Stimulated activated CD8-positive, alpha-beta memory T cell treated with anti-CD3 and anti-CD28 coated beads, Interleukin-15, amount 100 ng/mL, for 48 hours (primary cell): ENCODE measurements at places on chromosomes 7 and 10.

DNA sequence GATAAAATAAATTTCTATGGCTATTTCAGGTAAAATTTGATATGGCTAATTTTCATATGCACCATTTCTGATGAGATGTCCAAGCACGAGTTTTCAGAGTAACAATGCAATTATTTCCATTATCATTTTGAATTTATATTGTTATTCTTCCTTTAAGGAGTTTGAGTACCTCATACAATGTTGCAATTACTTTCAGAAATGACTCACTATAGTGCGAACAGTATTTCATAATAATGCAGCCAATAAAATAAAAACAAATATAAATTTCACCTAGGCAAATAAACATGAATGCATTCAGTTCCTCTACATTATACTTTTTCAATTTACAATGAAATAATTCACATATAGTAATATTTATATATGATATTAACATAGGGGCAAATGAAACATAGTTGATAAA, 78.8 kb upstream of the LRRN3 start:
- no peak for DNase-seq

DNA sequence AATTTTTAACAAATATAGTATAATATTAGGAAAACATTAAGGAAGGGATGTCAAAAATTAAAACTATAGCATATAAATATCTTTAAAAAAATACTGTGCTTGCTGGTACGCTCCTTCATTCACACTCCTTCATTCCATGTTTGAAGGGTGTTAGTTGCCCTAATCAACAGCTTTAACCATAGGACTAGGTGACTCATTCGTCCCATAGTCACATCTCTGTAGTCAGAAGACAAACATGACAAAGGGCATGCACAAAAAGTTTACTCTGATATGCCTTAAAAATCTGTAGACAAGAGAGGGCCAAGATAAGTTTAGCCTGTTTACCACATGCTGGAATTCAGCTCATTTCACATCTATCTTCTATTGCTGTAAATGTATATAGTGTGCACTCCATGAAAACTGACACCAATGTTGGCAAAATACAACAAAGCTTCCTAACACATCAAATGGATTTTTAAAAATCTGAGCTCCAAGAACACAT, 646 bp downstream of the FAM13C start:
- DNase-seq = no peak

- DNase-seq = no peak
Measured at GRCh38 chr10:124562425-124563060, 100.9 kb downstream of the LHPP start.

DNA sequence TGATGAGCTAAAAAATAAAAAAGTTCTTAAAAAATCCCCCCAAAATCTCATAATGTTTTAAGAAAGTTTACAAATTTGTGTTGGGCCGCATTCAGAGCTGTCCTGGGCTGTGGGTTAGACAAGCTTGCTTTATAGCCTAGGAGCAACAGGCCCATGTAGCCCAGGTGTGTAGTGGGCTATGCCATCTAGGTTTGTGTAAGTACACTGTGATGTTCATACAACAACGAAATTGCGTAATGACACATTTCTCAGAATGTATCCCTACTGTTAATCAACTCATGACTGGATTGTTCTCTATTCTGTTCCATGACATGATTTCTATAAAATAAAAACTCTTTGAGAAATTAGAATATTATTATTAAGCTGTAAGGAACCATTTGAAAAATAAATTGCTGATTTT, 13.0 kb downstream of the MIOS start:
- DNase-seq = no peak

- DNase-seq = no peak
Measured at GRCh38 chr7:101575168-101575567, 53.9 kb downstream of the MYL10 start.

DNA sequence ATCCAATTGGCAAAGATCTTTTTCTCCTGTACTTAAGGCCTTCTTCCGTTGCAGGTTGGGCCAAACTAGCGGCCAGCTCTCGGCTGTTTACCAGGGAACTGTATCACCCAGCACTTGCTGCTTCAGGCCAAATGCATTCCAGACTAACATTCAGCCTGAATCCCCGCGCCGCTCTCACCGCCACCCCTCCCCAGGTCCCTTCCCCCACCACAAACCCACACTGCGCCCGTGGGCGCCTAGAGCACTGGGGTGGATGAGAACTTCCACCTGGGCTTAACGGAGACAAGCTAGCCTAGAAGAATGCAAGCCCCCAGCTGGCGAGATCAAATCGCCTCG, 676 bp downstream of the TCAF1 start:
- no peak for DNase-seq

- DNase-seq = no peak
Measured at GRCh38 chr10:4043897-4044665, 259.1 kb upstream of the KLF6 start.

GRCh38 chr10:79128923-79129305, 60.1 kb downstream of the ZMIZ1 start:
- DNase-seq = no peak

GRCh38 chr7:88092676-88092999, 127.2 kb downstream of the SRI start:
- no peak for DNase-seq

DNA sequence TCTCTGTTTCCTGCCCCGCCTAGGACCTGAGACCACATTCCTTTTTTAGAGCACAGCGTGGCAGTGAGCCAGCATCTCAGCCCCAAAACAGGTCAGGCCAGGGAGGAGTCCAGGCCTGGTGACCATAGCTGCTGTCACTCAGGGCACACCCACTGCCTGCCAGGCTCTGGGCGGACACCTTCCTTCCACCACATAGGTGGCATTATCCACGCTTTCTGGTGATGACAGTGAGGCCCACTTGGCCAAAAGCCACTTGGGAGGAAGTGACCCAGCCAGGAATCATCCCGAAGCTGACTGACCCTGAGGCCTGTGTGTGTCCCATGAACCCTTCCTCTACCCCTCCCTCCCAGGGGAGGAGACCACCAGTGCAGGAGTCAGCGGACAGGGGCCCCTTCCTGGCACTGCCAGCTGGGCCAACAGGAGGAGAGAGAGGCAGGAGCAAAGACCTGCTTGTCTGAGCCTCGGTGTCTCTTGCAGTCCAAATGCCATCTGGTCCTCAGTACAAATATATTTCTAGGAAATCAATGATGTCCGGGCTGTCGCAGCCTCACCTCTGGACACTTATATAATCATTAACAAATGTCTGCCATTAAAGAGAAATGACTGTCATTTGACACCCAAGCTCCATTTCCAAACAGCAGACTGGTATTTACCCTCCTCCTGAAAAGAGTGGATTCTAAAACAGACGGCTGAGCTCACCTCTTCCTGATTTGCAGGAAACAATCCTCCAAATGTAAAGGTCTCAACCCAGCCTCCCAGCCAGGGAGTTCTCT, 63.0 kb downstream of the ABRAXAS2 start:
- DNase-seq = no peak

GRCh38 chr7:103613655-103614642, 167.9 kb upstream of the SLC26A5 start:
- no peak for DNase-seq

GRCh38 chr7:81370822-81371221, 399.0 kb downstream of the HGF start:
- no peak for DNase-seq

GRCh38 chr10:67780759-67781538, 57.0 kb downstream of the DNAJC12 start:
- no peak for DNase-seq

DNA sequence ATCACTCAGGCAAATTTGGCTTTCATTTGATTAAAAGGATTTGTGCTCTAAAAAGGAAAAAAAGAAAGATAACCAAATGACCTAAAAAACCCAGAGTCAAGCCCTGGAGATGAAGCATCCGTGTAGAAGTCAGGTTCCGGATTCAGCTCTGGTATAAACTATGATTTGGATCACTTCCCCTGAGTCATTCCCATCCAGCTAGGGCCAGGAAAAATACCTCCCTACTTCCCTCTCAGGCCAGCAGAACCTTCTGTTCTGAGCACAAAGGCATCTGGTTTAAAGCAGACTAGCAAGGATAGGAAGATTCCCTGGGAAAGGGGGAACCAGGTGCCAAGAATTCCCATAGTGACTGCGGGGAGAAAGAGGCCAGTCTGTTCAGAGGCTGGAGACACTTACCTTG, 25.7 kb upstream of the NDST2 start:
- DNase-seq = no peak

DNA sequence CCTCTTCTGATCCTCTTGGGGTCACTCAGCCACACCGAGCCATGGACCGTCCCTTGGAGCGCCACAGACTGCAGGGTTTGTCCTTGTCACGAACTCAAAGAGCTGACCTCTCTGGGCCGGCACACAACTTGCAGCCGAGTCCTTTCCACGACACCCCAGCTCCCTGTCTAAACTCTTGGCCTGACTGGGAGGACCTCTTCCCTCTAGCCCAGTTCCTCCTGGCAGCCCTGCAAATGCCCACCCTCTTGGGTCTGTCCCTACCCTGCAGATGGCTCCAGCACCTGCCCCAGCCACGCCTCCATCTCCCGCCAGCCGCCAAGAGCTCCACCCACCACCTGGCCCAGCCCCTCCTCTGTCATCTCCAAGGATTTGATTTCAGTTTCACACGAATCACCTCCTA, 339.2 kb downstream of the DNAJB6 start:
- no peak for DNase-seq

- peak; percentile 88 for DNase-seq
Measured at GRCh38 chr7:138752518-138753149, 45.2 kb upstream of the TMEM213 start.

GRCh38 chr7:92909686-92910475, 73.5 kb upstream of the CDK6 start:
- DNase-seq = no peak

DNA sequence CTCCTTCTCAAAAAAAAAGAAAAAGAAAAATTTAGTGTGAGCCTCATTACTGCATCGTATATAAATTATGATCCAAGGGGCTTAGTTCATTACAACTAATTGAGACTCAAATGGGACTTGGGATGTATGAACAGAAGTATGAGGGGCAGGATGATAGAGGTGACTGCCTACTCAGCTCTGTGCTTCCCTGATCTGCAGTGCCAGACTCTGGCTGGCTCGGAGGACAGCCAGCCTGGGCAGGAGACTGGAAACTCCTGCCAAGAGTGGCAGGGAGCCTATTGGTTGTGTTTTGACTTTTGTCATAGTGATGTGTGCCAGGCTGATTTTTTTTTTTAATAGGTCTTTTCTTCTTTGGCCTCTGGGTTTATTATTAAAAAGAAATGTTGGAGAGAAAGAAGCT, 73.8 kb upstream of the GTF2IRD1 start:
- DNase-seq = no peak

DNA sequence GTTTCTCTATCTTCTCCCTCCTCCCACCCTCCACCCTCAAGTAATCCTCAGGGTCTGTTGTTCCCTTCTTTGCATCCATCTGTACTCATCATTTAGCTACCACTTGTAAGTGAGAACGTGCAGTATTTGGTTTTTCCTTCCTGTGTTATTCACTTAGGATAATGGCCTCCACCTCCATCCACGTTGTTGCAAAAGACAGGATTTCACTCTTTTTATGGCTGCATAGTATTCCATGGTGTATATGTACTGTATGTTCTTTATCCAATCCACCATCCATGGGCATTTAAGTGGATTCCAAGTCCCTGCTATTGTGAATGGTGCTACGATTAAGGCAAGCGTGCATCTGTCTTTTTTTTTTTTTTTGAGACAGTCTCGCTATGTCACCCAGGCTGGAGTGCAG, 72.4 kb downstream of the PROSER2 start:
- DNase-seq = no peak

- no peak for DNase-seq
Measured at GRCh38 chr10:64574371-64574770, 1053.2 kb downstream of the REEP3 start.

DNA sequence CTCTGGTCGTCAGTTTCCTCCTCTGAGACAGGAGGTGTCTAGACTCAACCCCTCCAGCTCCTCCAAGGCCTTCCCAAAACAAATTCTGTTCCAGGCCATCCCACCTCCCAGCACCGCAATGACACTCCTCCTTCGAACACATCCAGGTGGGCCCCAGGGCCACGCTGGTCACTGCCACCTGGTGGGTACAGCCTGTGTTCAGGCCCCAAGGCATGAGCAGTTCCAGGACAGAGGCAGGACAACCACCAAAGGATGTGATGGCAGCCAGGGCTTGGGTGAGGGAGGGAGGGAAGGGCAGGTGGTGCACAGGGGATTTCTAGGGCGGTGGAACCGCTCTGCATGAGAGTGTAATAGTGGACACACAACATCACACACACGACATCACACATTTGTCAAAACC, 76.5 kb downstream of the PRKAG2 start:
- DNase-seq = no peak

GRCh38 chr7:23184709-23185359, 3.0 kb downstream of the NUP42 start:
- no peak for DNase-seq

DNA sequence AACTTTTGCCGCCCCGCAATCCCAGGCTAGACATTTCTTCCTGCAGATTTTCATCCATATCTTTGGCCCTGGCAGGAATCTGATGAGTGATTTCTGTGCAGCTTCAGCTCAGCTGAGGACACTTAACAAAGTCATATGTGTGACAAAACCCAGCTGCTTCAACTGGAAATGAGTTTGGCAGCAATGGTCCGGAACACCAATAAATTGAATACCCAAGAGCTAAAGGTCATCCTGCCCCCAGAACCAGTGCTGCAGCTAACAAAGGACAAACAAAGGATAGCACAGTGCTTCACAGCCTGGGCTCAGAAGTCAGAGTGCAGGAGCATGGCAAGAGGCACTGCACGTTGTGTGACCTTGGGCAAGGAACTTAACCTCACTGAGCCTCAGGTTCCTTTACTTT, 40.0 kb upstream of the TRIL start:
- no peak for DNase-seq

GRCh38 chr7:11319491-11320274, 346.0 kb downstream of the PHF14 start:
- no peak for DNase-seq
